ENCODE measurements at places on chromosomes 7 and 10. TPM values are rescaled to one million over a fixed set of nuclear protein-coding genes. Genes with fewer than 3 reads are reported as not detected.

DNA sequence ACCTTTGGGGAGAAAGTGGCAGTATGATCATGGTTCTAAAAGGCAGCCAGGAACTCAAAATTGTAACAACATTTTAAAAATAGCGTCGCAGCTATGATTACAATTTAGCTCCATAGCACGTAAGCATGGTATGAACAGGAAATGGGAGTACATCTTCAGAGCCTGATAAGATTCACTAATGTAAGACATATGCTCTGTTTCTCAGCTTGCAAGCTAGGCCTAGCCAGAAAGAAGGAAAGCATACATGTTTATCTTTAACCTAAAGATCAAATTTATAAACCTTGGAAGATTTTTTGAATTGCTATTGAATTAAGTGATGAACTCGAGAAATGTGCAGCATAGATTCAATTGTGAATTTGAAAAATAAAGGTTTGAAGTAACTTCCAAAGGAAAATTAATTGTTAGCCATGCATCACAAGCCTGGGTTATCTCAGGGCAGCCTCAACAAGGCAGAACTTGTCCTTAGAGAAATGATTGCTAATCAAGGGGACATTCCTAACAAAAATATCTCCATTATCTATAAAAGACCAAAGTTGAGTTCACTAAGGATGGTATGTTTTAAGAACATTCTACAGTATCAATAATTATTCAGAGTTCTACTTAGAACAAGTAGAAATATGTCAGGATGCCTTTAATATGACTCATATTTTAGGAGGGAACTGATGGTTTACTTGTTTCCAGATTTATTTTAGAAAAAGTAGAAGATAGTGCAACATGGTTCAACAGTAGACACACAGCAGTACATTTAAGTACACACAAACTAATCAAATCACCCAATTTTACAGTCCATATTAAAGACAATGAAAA, 38.8 kb upstream of the SEPTIN7 start:
- no peak for DNase-seq

- DNase-seq, result no peak
Observed at GRCh38 chr10:19947656-19948055, 131.4 kb downstream of the PLXDC2 start.

- DNase-seq, result peak; percentile 57
Observed at GRCh38 chr10:11610826-11611247, 613 bp downstream of the USP6NL start.

GRCh38 chr7:129980667-129981066, 27.9 kb upstream of the UBE2H start:
- DNase-seq, result no peak

DNA sequence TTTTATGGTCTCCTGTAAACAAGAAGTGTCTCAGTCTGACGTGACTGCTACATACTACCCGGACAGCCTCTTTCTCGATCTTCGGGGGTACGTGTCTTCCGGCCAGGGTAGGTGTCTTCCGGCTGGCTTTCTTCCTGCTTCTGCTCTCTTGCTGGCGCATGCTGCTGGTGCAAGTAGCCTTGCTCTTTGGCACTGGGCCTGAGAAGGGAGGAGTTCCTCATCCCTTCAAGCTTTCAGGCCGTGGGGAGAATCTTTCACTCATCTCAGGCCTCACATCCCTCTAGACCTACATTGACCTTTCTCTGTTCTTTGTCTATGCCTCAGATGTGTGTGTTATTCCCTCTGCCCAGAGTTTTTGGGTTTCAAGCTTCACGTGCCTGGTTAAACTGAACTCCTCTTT, 130.4 kb downstream of the JCAD start:
- no peak for DNase-seq

ANXA8 gene
- total RNA-seq, result 4.1 TPM

CUBN gene
- total RNA-seq, result 0.84 TPM

MSMB gene
- total RNA-seq, result not detected

GPR22 gene
- total RNA-seq, result 15.7 TPM

Data from left cardiac atrium (tissue), 4 donors.